A673 (cell line): ENCODE measurements at places on chromosomes 2 and 18. TPM values are rescaled to one million over a fixed set of nuclear protein-coding genes. Genes with fewer than 3 reads are reported as not detected.

Gene POMC
- total RNA-seq: not detected in 2 replicates

Gene ZBTB7C
- 0.07 and 0.32 TPM in 2 replicates for total RNA-seq

Gene PSME4
- 91.0 and 97.6 TPM in 2 replicates for total RNA-seq

Gene GKN1
- total RNA-seq: not detected in 2 replicates

Gene CNTNAP5
- total RNA-seq: not detected in 2 replicates

Gene ALLC
- total RNA-seq: not detected in 2 replicates

Gene NLRC4
- total RNA-seq: not detected in 2 replicates

Gene CRYGC
- total RNA-seq: not detected in 2 replicates

Gene EFHD1
- 0.58 and 1.4 TPM in 2 replicates for total RNA-seq

Gene LINC00305
- total RNA-seq: not detected in 2 replicates

Gene MEIS1
- 89.4 and 103 TPM in 2 replicates for total RNA-seq

Gene AQP12A
- not detected in 2 replicates for total RNA-seq

Gene SIGLEC15
- total RNA-seq: 0.85 and 0.92 TPM in 2 replicates

Gene KYNU
- total RNA-seq: 0.44 and 2.5 TPM in 2 replicates

Gene UCN
- total RNA-seq: 0.64 and 0.68 TPM in 2 replicates

Gene HJURP
- total RNA-seq: 103 and 107 TPM in 2 replicates

Gene OXER1
- 0.46 and 0.90 TPM in 2 replicates for total RNA-seq

Gene LBX2
- 0.48 TPM in 1 of 2 replicates, not detected in the other for total RNA-seq

Gene EVX2
- total RNA-seq: 0.41 and 0.70 TPM in 2 replicates

Gene CYS1
- not detected in 2 replicates for total RNA-seq

Gene CCDC85A
- 0.15 and 0.39 TPM in 2 replicates for total RNA-seq

Gene CCDC68
- not detected in 2 replicates for total RNA-seq

Gene GAD1
- 0.70 and 1.1 TPM in 2 replicates for total RNA-seq

Gene LANCL1
- total RNA-seq: 55.6 and 64.3 TPM in 2 replicates

Gene TANC1
- total RNA-seq: 9.0 and 12.8 TPM in 2 replicates

Gene STARD6
- total RNA-seq: not detected in 2 replicates

Gene CACNB4
- total RNA-seq: 0.19 TPM in 1 of 2 replicates, not detected in the other

Gene GALNT3
- 2.5 and 4.6 TPM in 2 replicates for total RNA-seq

Gene ABCG8
- total RNA-seq: not detected in 2 replicates

Gene SERPINB11
- not detected in 2 replicates for total RNA-seq

Gene CFC1
- not detected in 2 replicates for total RNA-seq

Gene DSG1
- not detected in 2 replicates for total RNA-seq

Gene SERPINB8
- total RNA-seq: 11.3 and 26.4 TPM in 2 replicates

Gene C2orf92
- total RNA-seq: 2.4 and 3.7 TPM in 2 replicates

Gene FSHR
- not detected in 2 replicates for total RNA-seq

Gene FAM98A
- 60.3 and 64.7 TPM in 2 replicates for total RNA-seq

Gene ERCC3
- total RNA-seq: 69.5 and 70.2 TPM in 2 replicates

Gene CASP8
- 17.9 and 28.4 TPM in 2 replicates for total RNA-seq

Gene CYP27C1
- 3.0 and 4.2 TPM in 2 replicates for total RNA-seq

Gene HADHB
- total RNA-seq: 101 and 106 TPM in 2 replicates

Gene AFTPH
- total RNA-seq: 18.8 and 19.5 TPM in 2 replicates

Gene KCNJ3
- not detected in 2 replicates for total RNA-seq

Gene CMPK2
- 3.3 and 4.6 TPM in 2 replicates for total RNA-seq

Gene FIGN
- total RNA-seq: 0.22 and 0.24 TPM in 2 replicates

Gene DNER
- 8.4 and 9.2 TPM in 2 replicates for total RNA-seq

Gene ARHGAP28
- not detected in 2 replicates for total RNA-seq

Gene IL36RN
- total RNA-seq: not detected in 2 replicates

Gene LCT
- 0.37 and 0.39 TPM in 2 replicates for total RNA-seq

Gene PIKFYVE
- 28.8 and 32.1 TPM in 2 replicates for total RNA-seq

Gene SRD5A2
- total RNA-seq: not detected in 2 replicates
